ENCODE measurements at places on chromosomes 1 and 21.

GRCh38 chr1:1306070-1306660 lies 1.6 kb downstream of the ACAP3 start:
- DNase-seq, result no peak

- peak; percentile 88 for DNase-seq
These were observed 328.9 kb downstream of the NUF2 start for GRCh38 chr1:163650624-163651023.

- peak; percentile 47 for DNase-seq
These were observed 113.3 kb downstream of the PTPN14 start for GRCh38 chr1:214438075-214438474.

- no peak for DNase-seq
These were observed 24.9 kb upstream of the TENT5B start for GRCh38 chr1:27037518-27037917.

GRCh38 chr1:172517081-172517480 lies 15.9 kb upstream of the SUCO start:
- no peak for DNase-seq

- DNase-seq, result no peak
These were observed 81.0 kb upstream of the LHX8 start for GRCh38 chr1:75053207-75053606.

GRCh38 chr1:205967554-205968335 lies 24.5 kb upstream of the SLC26A9 start:
- no peak for DNase-seq

GRCh38 chr21:18985584-18985983 lies 582.0 kb upstream of the TMPRSS15 start:
- DNase-seq, result no peak

GRCh38 chr1:66637146-66637545 lies 103.2 kb downstream of the SGIP1 start:
- no peak for DNase-seq

- no peak for DNase-seq
These were observed 15.6 kb downstream of the PLPPR5 start for GRCh38 chr1:98988904-98989555.

GRCh38 chr1:167515893-167516321 lies 2.4 kb downstream of the CD247 start:
- peak; percentile 13 for DNase-seq

DNA sequence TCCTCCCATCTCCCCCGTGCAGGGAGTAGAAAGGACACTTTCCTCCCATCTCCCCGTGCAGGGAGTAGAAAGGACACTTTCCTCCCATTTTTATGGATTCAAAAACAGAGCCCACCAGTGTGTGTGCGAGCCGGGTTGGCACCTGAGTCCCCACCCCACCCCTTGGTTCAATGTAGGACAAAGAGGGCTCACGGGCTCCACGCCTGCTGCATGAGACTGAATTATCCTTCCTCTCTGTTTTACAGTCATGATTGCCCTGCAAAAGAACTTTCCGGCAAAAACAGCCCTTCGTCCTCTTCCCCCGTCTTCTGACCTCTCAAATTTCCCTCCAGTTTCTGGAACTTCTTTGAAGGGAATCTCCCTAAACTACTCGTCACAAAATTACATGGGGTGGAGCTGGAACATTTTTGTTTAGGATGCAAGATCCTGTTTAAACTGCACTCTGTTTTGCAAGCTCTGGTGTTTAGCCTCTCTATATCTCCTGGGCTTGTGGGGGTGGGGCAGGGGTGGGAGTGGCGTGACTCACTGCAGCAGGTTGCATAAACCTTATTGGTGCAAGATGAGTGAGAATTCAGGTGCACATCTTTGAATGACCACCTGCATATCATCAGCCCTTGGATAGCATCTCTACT lies 99.8 kb downstream of the PSMG1 start:
- DNase-seq, result no peak

GRCh38 chr1:210298936-210299335 lies 29.8 kb upstream of the HHAT start:
- DNase-seq, result no peak

- DNase-seq, result peak; percentile 87
These were observed 14.4 kb downstream of the CELSR2 start for GRCh38 chr1:109263597-109264378.

GRCh38 chr1:204338997-204339396 lies 20.7 kb downstream of the PLEKHA6 start:
- no peak for DNase-seq

DNA sequence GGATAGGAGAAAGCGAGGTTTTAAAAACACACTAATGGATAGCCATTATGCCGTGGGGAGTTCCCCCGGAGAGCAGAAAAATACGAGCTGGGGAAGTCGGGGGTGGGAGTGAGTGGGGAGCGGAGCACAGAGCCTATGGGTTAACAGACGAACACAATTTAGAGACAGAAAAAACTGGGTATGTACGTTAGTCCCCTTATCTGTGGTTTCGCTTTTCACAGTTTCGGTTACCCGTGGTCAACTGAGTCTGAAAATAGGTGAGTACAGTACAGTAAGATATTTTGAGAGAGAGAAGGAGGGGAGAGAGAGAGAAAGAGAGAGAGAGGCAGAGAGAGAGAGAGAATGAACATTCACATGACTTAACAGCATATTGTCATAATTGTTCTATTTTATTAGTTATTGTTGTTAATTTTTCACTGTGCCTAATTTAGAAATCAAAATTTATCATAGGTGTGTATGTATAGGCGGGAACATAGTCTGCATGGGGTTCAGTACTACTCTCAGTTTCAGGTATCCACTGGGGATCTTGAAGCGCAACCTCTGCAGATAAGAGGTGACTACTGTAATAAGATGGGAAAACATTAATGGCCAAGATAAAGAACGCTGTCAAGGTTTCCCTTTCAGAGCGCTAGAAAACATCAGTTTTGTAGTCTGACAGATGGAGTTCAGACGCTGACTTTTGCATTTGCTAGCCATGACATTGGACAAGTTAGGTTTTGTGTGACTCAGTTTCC lies 125.6 kb upstream of the LMO4 start:
- no peak for DNase-seq

DNA sequence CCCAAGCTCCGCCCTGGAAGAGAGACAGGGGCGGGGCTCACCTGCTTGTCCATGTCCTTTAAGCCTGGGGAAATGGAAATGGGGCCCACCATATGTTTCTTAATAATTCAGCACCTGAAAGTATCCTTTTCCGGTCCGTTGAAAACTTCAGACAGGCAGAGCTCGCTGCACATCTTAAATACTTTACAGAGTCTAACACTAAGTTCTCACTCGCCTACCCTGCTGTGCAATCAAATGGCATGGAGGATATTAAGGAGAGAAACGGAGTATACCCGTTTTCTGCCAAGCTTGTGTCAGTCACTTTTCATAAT lies 467 bp upstream of the CC2D1B start:
- no peak for DNase-seq

DNA sequence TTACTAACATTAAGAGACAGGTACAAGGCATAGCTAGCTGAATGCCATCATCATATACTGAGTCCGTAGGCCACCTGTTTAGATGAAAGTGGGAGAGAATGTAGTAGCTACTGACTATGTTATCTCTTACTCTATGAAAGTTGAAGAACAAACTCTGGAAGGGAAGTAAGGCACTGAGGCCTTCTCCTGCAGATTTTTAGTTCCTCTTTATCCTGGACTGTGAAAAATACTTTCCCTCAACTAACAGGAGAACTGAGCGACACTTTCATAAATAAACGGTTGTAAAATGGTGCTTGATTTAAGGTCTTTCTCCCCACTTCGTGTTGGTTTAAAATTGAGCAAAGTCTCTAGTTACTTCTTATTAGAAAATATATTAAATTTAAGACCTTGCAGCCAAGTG lies 101.9 kb downstream of the FNBP1L start:
- DNase-seq, result no peak

- no peak for DNase-seq
These were observed 14.7 kb upstream of the RGS2 start for GRCh38 chr1:192793983-192794767.

GRCh38 chr1:23807453-23807852 lies 6.9 kb upstream of the GALE start:
- DNase-seq, result no peak

DNA sequence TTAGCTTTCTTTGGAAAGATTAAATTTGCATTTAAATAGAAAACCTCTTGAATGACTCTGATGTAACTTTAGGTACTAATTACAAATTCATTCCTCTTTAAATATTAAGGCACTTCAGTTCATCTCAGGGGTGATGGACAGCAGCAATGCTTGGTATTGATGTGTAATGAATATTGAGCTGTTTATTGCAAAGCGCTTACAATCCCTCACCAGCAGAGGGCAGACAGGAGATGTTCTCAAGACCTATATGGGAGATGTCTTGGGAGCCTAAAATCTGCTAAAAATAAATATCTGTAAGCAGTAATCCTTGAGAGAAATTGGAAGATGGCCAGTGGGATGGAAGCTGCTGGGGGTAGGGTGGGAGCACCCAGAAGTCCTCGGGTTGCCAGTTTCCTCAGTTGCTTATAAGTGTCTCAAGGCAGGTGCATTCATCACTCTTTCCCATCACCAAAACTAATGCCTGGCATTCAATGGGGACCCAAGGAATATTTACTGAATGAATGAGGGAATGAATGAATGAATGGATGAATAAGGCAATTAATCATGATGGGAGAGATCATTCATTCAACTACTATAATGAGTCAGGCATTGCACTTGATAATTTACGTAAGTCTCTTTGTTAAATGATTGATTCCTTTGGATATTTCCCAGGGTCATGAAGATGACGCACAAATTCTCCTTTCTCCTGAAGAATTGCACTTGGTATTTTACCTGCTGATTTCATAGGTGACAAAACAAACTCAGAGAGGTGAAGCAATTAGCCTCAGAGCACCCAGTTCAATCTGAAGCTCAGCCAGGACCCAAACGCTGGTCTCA lies 2.3 kb downstream of the KLHDC8A start:
- no peak for DNase-seq

GRCh38 chr1:10514490-10515235 lies 39.9 kb downstream of the PEX14 start:
- peak; percentile 58 for DNase-seq

DNA sequence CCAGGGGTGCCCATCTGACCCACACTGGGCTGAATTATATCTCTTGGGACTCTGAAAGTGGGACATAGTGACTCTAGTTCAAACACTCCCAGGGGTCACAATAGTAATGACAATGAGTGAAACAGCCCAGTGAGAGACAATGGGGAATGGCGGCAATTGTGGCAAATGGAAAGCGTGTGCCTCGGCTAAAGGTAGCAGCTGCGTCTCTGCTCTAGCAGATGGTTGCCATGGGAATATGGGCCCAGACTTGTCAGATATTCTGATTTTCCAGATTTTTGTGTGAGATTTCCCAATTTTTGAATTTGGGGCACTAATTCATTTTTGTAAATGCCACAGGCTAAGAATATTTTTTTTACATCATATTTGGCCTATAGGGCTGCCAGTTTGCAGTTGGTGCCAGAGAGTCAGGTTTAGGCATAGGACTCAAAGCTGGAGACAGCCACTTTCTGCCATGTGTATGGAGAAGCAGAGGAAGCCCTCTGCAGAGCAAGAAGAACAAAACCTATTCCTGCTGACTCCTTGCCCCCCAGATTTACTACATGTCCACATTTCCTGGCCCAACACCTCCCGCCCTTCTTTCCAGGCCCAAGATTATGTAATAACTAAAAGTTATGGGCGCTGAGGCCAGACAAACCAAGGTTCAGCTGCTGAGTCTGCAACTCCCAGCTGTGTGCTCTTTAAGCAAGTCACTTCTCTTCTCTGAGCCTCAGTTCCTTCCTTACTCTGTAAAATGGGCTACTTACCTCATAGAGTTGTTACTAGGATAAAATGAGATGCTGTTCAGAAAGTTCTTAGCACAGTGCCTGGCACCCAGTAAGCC lies 21.6 kb upstream of the PTP4A2 start:
- no peak for DNase-seq
